Choroid plexus epithelial cell (primary cell): ENCODE measurements at places on chromosomes 3 and 15.

- peak; percentile 24 for DNase-seq
These were observed 8.5 kb downstream of the PPCDC start for GRCh38 chr15:75031848-75032247.

DNA sequence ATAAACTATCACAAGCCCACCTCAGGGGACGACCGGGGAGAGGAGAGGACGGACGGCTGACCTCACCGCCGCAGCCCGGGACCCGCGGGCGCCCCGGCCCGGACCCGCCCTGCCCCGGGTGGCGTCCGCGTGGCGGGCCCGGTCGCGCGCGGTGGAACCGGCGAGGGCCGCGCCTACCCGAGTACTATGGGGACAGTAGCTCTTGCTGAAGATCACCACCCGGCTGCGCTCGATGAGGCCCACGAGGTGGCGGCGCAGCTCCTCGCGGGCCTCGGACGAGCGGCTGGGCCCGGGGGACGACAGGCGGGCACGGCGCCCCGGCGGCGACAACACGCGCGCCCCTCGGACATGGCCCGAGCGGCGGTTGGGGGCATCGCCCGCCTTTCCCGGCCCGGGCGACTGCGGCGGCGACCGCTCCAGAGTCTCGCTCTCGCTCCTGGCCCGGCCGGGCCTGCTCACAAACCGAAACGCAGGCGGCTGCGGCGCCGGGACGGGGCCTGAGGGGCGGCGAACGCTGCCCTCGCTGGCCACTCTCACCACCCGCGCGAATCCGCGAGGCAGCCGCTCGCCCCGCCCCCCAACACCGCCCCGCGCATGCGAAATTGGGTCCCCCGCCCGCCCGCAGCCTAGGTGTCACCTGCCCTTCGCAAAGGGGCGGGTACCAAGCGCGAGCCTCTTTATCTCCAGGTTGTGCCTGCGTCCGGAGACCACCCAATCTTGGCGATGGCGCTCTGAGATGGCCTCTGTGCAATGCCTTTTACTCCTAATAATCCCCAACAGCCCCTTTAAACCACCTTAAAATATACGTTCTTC is at the start of gene TXNRD3:
TXNRD3 (minus strand) TSS at position 554 of the 813 bp plus-strand sequence.
- DNase-seq = peak; percentile 62

DNA sequence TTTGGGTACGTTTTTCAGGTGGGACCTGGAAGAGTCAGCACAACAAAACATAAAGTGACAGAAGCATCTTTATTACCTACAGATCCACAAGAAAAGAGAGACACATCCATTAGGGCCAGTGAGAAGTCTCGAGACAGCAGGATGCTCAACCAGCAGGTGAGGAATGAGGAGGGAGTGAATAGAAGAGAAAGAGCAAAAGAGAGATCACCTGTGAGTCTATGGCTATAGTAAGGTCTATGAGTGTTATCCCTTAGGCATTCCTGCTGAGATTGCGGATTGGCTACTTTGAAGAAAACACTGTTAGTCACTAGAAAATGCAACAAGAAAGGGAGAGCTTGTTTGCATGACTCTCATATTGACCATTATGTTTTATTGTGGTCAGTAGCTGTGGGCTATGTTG is 1556.2 kb upstream of the GBE1 start:
- no peak for DNase-seq

DNA sequence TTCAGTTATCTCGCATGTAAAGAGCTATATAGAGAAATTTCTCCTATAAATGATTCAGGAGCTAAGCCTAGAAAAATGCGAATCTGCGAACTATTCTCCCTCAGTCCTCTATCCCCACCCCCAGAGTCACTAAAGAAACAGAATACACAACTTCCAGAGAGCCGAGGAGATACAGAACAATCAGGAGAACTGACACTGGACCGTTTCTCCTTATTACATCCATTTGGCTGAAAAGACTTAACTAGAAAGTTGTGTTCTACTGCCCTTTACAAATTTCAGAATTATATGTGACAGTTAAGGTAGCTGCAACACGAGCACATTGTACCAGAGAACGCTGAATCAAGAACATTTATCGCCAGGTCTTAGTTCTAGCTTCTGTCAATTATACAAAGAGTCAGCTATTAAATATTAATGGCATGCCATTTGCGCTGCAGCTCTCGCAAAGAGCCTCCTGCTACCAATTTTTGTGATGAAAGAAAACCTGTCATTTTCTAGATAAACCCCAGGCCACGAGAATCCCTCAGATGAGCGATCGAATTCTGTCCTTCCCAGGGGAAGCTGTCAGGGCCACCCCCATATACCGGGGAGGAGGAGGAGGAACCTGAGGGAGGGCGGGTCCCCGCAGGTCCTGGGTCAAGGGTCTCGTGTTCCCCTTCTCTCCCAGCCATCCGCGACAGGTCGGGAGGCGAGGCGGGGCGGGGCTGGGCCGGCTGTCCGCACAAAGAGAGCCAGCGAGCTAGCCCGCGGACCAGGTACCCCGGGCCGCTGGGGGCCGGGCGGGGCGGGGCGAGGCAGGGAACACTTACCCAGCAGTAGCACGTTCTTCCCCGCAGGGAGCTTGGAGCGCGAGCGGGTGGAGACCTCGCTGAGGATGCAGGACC is 878 bp downstream of the DYNC1LI1 start:
- DNase-seq = peak; percentile 38

GRCh38 chr15:68638953-68639515 is 60.2 kb downstream of the CORO2B start:
- peak; percentile 60 for DNase-seq

GRCh38 chr15:72902919-72903260 is 119.3 kb upstream of the ADPGK start:
- no peak for DNase-seq

DNA sequence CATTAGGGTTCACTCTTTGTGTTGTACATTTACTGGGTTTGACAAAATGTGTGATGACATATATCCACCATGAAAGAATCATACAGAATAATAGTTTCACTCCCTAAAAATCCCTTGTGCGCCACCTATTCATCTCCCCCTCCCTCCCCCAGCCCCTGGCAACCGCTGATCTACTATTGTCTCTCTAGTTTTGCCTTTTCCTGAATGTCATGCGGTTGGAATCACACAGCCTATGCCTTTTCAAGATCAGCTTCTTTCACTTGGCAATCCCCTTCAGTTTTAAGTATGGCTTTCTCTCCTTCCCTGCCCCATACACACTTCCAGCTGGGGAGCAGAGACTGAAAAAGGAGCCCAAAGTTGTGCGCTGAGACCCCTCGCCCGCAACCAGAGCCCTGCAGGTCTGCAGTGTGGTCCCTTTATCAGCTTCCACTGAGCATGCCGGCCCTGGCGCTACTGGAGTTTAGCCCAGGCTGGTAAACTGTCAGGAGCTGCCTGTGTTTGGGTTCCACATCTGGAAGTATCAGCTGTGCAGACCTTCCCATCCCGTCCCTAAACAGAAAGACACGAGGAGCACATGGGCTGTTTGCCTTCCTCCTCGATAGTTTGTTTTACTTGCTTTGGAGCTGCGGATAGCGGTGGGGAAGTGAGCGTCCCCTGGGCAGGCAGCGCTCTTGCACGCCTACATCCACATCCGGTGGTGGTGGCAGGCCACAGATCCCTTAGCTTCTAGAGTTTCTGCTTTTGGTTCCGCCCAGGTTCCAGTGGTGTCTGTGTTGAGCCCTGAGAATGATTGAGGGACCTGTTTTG is 12.3 kb downstream of the BOC start:
- peak; percentile 23 for DNase-seq

- DNase-seq = no peak
These were observed 296.6 kb upstream of the NDN start for GRCh38 chr15:23983500-23984259.

DNA sequence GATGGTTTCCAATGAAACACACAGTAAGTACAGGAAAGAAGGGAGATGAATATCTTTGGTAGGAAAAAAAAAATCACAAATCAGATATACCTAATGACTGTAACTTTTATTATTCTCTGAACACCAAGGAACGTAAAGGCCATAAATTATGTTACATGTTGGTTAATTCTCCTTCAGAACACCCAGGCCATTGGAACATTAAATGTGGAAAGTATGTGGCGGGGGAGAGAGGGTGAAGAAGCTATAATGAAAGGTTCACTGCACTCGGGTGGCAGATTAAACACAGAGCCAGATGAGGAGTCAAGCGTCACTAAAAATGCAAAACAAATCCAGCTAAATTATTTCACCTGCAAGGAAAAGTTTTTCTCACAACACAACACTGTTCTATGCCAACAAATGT is 193.8 kb downstream of the FHIT start:
- no peak for DNase-seq

DNA sequence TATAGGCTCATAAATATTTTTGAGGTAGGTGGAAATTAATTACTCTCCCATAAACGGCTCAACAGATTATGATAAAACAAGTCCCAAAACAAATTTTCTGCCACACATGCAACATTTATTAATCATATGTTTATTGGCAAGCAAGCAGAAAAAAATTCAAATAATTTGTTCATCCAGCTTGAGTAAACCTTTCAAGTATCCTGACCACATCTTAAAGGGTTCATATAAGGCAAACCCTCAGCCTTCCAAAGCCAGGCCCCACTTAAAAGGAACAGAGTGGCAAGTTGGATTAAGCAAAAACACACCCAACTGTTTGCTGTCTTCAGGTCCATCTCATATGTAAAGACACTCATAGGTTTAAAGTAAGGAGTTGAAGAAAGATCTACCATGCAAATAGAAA is 1042.3 kb downstream of the DIPK2A start:
- peak; percentile 42 for DNase-seq

DNA sequence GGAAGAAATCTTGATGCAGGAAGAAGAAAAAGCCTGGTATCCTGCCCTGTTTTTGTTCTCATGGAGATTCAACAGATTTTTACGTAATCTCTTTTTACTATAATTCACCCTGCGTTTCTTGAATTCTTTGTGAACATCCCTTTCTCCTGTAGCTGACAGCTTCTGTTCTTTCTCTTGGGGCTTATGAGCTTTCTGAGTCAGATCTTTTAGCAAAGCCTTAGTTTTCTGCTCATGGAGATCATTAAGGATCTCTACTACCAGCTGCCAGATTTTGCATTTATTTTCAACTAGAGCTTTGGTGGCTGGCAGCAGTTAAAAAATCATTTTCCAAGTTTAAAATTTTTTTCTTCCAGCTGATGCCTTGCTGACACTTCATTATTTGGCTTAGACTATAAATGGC is 51.6 kb downstream of the MOBP start:
- DNase-seq = no peak

DNA sequence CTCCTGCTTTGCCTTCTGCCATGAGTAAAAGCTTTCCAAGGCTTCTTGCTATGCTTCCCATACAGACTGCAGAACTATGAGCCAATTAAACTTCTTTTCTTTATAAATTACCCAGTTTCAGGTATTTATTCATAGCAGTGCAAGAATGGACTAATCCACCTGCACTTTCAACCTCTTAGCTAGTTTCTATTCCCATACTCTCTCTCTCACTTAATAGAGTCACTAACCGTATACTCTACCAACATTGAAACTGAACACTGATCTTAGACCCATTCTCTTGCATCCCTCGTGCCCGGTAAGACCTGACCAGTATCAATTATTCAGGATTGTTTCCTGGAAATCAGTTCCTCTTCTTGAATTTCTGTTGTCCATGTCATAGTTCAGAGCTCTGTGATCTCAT is 92.7 kb upstream of the TMC3 start:
- DNase-seq = no peak

- DNase-seq = peak; percentile 99
These were observed 9.2 kb upstream of the MME start for GRCh38 chr3:155070932-155071387.

DNA sequence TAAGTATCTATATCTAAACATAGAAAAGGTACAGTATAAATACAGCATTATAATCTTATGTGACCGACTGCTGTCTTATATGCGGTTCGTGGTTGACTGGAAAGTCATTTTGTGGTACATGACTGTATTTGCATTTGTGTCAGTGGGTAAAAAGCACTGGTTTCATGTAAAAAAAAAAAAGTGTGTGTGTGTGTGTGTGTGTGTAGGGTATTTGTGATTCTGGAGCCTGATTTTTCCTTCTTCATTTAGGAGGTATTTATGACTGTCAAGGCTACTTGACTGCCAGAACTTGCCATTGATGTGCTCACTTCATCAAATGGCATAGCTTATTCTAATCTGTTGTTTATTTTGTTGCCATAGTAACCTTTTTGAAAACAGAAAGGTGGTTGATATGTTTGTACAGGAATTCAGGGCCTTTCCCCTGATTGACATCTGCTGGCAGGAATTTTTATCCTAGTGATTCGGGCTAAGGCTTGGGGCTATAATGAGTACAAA is 63.2 kb downstream of the AKAP13 start:
- DNase-seq = peak; percentile 70

GRCh38 chr3:26358405-26358804 is 264.2 kb upstream of the LRRC3B start:
- DNase-seq = no peak

- DNase-seq = no peak
These were observed 168.2 kb downstream of the CLSTN2 start for GRCh38 chr3:140103166-140103565.

DNA sequence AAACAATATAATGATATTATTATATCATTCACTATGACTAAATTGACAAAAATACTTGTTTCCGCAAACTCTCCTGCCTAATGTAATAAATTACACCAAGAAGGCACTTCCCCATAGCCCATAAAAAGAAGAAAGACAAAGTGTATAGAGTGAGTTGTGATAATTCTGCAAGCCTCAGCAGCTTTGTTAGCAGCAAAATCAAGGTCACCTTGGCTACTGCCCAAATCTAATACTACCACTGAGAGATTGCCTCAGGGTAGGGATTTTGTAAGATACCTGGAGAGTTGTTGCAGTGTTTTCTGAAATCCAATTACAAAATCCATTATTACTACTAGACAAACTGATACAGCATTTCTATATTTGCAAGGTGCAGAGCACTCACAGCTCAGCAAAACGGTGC is 503.5 kb downstream of the FGF12 start:
- no peak for DNase-seq

DNA sequence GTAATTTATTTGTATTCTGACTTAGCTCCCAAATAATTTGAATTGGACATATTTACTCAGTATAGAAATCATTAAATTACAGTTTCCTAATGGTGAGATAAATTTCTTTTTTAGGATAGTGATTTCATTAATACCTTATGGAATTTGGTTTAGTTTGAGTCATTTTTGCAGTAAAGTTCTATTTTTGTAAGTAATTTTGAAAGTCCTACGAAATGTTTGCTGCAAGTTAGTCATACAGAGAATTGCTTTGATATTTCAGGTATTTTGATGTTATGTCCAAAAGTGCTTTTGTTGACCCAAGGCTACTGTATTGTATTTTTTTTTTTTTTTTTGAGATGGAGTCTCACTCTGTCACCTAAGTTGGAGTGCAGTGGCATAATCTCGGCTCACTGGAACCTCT is 41.7 kb downstream of the TCF12 start:
- no peak for DNase-seq

- no peak for DNase-seq
These were observed 1.2 kb upstream of the TMEM158 start for GRCh38 chr3:45227071-45227820.

- peak; percentile 42 for DNase-seq
These were observed 22.7 kb upstream of the PAQR5 start for GRCh38 chr15:69275933-69276560.

GRCh38 chr3:42051384-42052131 is 39.6 kb upstream of the TRAK1 start:
- DNase-seq = no peak

DNA sequence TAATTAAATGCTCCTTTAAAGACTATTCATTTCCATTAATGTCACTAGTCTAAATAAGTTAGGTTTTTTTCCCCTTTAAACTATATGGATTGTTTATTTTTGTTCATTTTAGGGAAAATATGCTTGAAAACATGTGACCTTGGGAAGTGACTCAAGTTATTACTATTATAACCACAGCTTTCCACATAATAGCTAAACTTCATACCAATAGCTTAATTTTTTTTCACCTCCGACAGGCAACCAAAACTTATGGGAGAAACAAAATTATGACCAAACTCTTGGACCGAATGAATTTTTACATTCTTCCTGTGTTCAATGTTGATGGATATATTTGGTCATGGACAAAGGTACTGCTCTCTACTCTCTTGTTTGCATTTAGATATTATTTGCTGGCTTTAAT is 16.2 kb downstream of the CPA3 start:
- peak; percentile 68 for DNase-seq
